ENCODE measurements at places on chromosomes 5 and 9. TPM values are rescaled to one million over a fixed set of nuclear protein-coding genes. Genes with fewer than 3 reads are reported as not detected.

SELENOP gene
- 29.4 TPM for total RNA-seq

GABRA1 gene
- not detected for total RNA-seq

CBY3 gene
- total RNA-seq: not detected

RNF224 gene
- 0.23 TPM for total RNA-seq

BNC2 gene
- 23.8 TPM for total RNA-seq

FOXD4L3 gene
- not detected for total RNA-seq

PHF24 gene
- not detected for total RNA-seq

TMEFF1 gene
- total RNA-seq: 2.4 TPM

BRINP1 gene
- 0.23 TPM for total RNA-seq

TAF11L11 gene
- not detected for total RNA-seq

DNAH5 gene
- total RNA-seq: 0.75 TPM

PCDHB13 gene
- total RNA-seq: 5.1 TPM

SHISAL2B gene
- total RNA-seq: not detected

PCDHB16 gene
- 12.2 TPM for total RNA-seq

SLC6A18 gene
- total RNA-seq: not detected

NUDT12 gene
- 17.2 TPM for total RNA-seq

HRCT1 gene
- total RNA-seq: 2.1 TPM

MSX2 gene
- 4.9 TPM for total RNA-seq

ANKDD1B gene
- 0.06 TPM for total RNA-seq

TAF1L gene
- total RNA-seq: not detected

SPINK4 gene
- total RNA-seq: not detected

OTP gene
- not detected for total RNA-seq

CARTPT gene
- not detected for total RNA-seq

ZNF883 gene
- total RNA-seq: 1.0 TPM

PCA3 gene
- total RNA-seq: 0.29 TPM

MVB12B gene
- 4.8 TPM for total RNA-seq

LCP2 gene
- total RNA-seq: not detected

ADGRV1 gene
- total RNA-seq: not detected

ZBED3 gene
- 0.19 TPM for total RNA-seq

CD180 gene
- total RNA-seq: not detected

F2RL1 gene
- total RNA-seq: 0.19 TPM

SCGB3A2 gene
- total RNA-seq: not detected

C7 gene
- not detected for total RNA-seq

PLPPR1 gene
- not detected for total RNA-seq

PCDHA6 gene
- not detected for total RNA-seq

KIF20A gene
- total RNA-seq: 108 TPM

TRIP13 gene
- 65.9 TPM for total RNA-seq

RLN1 gene
- not detected for total RNA-seq

C5orf47 gene
- not detected for total RNA-seq

STPG3 gene
- total RNA-seq: not detected

DMRT3 gene
- total RNA-seq: not detected

DNM1 gene
- 0.17 TPM for total RNA-seq

ADRA1B gene
- total RNA-seq: 0.71 TPM

AGXT2 gene
- total RNA-seq: not detected

TMEM171 gene
- 65.9 TPM for total RNA-seq

AOPEP gene
- 80.1 TPM for total RNA-seq

Measured in LHCN-M2 (cell line).